ENCODE measurements at places on chromosomes 6 and 20.

DNA sequence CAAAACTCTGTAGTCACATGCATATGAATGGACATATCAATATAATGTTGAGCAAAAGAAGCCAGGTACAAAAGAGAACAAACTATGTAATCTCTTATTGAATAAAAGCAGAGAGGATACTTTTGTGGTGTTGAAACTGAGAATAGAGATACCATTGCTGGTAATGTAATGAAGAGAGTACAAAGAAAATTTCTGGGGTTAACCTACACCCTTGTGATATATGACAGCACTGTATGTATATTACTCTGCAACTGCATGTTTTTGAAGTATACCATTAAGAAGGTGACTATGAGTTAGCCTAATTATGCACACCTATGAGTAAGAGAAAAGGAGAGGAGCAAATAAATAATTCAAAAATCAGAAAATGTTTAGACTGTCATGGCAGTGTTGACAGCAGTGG is 268.8 kb upstream of the DEFB112 start:
- DNase-seq, result no peak

- DNase-seq, result peak; percentile 73
Measured at GRCh38 chr20:24994470-24995368, 2.2 kb upstream of the APMAP start.

DNA sequence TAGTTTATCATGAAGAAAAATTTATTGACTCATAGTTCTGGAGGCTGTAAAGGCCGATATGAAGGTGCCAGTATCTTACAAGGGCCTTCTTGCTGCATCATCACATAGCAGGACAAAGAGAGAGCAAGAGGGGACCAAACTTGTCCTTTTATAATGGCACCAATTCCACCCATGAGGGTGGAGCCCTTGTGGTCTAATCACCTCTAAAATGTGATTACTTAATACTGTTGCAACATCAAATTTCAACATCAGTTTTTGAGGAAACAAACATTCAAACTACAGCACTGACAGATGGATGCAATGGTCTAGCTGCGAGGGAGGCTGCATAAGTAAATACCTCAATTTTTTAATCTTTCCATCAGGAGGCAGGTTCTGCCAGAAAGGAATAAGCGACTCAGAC is 76.7 kb upstream of the LAMA2 start:
- no peak for DNase-seq

DNA sequence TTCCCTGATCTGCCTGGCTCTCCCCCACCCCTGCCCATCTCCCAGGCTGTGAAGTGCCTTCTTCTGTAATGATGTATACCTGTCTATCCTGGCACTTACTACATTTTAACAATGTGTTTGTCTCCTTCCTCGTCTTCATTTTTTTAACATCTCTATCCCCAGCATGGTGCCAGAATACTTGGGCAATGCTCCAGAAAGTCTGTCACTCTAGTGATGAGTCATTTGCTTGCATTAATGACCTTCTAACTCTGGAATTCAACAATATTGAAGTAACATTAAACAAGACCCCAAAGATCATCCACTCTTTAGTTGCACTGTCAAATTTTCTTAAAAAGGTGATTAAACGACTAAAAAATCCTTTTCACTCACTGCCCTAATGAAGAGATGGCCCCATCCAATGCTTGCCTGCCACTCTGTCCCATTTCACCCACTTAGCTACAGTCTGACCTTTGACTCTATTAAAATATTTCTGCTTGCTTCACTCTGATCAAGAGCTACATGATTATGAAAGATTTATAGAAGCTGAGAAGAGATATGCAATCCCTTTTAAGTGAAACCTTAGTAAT is 7.7 kb upstream of the KLHL31 start:
- peak; percentile 87 for DNase-seq

GRCh38 chr6:105226598-105227294 is 46.9 kb upstream of the POPDC3 start:
- no peak for DNase-seq

DNA sequence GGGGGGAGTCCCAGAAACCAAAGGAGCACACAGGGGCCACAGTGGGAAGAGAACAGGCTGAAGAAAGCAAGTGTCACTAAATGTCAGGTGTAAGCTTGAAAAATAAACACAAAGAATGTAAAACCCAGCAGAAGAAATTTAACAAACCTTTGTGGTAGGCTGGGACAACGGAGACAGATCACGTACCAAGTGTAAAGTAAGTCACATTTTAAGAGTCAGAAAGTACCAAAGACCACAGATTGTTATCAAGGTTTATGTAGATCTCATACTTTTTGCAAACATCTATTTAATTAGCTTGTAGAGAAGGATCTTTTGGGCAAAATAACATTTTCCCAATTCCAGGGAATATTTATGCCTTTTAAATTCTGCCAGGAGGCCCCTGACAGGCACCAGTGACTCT is 1.6 kb downstream of the CLIC5 start:
- no peak for DNase-seq

DNA sequence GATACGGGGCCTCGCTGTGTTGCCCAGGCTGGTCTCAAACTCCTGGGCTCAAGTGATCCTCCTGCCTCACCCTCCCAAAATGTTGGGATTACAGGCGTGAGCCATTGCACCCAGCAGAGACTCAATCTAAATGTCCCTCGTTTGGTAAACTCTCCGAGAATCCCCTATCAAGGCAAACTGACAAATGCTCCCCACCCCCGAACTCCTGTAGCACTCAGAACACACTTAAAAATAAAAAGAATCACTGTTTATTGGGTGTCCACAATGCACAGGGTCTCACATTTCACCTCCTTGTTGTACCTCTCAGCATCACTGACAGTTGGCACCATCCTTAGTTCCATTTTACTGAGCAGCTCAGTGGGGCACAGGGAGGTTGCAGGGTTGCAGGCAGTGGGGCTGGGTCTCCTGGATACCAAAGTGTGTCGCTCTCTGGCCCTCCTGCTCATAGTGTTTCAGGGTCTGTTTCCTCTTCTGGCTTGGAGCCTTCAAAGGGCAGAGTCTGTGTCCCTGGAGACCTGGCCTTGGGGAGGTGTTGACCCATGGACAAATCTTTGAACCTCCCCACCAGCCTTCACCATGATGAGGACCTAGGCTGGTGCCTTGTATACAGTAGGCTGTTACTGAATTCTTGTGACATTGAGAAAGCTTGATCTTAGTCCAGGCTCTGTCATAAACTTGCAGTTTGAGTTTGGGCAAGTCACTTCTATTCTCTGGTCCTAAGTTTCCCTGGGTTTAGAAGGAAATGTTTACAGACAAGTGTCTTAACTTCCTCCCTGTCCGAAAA is 8.5 kb upstream of the SRC start:
- no peak for DNase-seq

DNA sequence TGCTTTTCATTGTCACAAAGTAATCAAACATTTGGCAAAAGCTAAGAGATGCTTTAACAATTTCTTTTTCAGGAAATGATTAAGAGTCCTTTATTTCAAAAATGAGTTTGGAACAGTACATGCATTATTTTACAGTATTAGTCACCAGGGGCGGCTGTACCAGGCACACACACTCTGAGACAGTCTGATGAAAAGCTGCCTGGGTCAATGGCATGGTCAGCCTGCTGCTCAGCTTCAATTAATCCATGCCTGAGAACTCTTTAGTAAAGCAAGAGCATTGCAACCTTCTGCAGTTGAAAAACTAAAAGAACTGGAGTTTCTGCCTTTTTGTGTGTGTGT is 105.5 kb downstream of the TULP4 start:
- peak; percentile 44 for DNase-seq

GRCh38 chr6:90466154-90466940 is 120.5 kb downstream of the MAP3K7 start:
- DNase-seq, result peak; percentile 66

DNA sequence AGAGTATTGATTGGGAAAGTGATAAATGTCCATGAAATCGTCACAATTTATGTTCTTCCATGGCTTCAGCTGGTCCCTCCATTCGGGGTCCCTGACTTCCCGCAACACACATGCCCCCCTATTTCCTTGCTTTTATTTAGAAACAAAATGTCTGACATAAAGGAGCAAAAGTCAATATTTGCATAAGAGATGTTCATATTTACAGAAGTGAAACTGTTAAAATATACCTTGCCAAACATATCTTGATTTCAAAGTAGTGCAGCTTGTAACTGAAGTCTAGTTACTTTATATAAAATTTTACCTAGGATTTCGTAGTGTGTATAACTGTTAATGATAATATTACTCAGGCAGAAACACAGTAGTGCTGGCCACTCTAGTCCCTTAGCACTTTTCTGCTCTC is 548.9 kb upstream of the ADGRB3 start:
- DNase-seq, result no peak

DNA sequence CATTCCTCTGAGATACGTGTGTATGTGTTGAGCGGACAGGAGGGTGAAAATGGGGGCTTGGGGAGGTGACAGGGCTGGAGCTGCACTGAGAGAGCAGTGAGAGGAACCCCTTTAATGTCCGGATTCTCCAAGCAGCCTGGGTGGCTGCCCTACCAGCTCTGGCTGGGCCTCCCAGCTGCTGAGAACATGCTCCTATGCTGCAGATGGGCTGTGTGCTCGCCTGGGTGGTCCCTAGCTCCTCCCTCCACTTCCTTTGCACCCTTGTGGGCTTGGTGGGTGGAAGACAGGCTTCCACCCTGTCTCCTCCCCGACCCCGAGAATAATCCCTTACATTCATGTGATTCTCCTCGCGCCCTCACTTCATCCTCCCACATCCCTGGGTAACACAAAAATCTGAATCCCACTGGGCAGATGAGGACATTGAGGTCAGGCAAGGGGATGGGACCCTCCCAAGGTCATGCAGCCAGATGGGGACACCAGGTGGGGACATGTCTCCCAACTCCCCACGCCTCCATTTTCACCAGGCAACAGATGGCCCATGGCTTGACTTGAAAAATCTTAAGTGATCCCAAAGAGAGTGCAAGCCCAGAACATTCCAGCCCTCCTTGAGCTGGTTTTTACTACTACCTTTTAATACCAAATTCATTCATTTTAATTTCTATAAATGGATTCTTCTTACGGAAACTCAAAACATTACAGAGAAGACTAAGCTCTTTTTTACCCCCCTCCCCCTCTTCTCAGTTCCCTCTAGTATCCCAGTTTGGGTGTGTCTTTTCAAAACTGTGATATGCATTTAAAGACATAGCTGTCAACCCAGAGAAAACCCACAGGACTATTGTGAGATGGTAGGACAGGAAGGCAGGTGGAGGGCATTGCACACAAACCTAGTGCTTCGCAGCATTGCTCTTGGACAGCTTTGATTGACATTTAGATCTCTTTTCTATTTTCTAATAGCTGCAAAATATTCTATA is 5.0 kb upstream of the PDRG1 start:
- no peak for DNase-seq

DNA sequence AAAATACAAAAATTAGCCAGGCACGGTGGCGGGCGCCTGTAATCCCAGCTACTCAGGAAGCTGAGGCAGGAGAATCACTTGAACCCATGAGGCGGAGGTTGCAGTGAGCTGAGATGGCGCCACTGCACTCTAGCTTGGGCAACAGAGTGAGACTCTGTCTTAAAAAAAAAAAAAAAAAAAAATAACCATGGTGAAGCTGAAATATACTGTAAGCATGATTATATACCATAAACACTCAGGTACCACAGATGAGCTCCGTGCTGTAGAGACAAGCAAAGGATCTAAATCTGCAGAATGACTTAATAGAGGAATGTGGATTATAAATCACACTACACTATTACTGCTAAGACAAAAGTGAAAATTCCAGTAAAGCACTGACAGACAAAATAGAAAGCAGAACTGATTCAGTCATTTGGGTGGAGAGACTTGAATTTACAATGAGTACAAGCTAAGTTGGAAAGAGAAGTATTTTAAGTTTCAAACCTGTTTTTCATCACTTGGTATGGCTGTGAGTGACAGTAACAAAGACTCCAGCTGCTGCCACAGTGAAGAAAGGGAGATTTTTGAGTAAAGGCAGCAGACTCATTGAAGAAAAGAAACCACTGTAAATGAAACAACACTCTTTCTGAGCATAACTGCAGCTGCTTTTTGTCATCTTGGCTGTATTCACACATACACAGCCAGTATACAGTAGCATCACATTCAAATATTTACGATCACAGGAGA is 322.1 kb downstream of the RNGTT start:
- no peak for DNase-seq

GRCh38 chr6:82385546-82385945 is 21.9 kb downstream of the TPBG start:
- peak; percentile 8 for DNase-seq

- DNase-seq, result no peak
Measured at GRCh38 chr6:146829792-146830565, 231.2 kb downstream of the ADGB start.

- no peak for DNase-seq
Measured at GRCh38 chr6:163695414-163695864, 280.9 kb downstream of the QKI start.

DNA sequence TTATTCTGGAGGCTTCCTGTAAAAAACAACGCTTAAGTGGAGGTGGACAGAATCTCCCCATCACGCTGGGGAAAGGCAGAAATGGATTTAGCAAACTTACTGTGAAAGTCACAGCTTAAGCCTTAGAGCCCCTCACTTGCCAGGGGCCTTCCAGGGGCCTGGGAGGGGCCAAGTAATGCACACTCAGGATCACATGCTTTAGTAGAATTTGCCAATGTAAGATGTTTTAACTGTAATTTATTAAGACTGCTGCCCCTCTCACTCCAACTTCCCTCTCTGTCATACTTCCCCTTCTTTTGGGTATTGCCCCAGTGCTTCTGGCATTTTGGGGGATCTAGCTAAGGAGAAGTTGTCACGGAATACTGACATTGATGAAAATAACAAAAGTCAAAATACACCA is 12.6 kb upstream of the ADA start:
- no peak for DNase-seq

GRCh38 chr6:49909563-49909962 is 43.2 kb upstream of the CRISP1 start:
- no peak for DNase-seq

DNA sequence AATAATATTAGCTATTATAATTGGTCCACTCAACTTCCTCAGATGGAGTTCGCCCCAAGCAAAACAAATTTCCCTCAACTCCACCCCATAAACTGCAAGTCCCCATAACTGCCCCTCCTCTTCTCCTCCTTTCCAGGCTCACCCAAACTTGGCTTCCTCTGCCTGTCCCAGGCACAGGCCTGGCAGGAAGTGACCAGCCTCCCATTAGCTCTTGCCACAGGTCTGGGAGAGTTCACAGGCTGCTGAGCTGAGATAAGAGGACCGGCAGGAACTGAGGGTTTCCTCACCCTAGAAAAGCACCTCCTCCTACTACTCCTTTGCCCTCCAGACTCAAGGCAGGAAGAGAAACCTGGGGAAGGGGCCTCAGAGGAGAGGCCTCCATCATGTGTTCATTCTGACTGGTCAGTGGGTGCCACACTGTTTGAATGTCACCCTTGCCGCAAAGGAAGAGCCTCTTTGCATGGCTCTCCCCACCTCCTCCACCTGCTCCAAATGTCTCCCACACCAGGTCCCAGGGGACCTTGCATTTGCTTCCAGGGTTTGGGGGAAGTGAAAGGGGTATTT is 24.5 kb upstream of the SMIM29 start:
- DNase-seq, result no peak

All from kidney tubule cell (primary cell).